ENCODE measurements at places on chromosomes 3 and 15. TPM values are rescaled to one million over a fixed set of nuclear protein-coding genes. Genes with fewer than 3 reads are reported as not detected.
A peak's percentile ranks its signal among the peaks of the same experiment; 100 is the strongest.

- H3K4me1 ChIP-seq: peaks cover 8% of the 10 kb centered on the region
- no peaks in the 10 kb centered on the region for H3K27me3 ChIP-seq
- no peaks in the 10 kb centered on the region for H3K36me3 ChIP-seq
- no peak overlapping the region for H3K4me3 ChIP-seq
Measured at GRCh38 chr3:51535146-51536019, 3.1 kb upstream of the RAD54L2 start.

DNA sequence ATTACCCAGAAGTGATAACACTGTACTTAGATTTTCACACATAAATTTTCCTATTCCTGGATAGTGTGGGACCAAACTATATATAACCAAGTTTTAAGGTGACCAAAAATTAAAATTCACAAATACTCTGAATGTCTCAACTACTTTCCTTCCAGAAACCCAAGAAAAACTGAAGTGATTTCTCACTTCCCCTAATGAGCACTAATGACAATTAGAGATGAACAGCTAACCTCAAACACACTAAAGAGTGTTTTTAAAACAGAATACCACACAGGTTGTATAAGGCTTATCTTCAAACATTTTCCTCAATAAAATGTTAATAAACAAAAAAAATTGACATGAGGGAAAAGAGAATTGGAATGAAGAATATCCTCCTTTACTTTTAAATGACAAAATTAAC is 188.2 kb downstream of the ZBTB20 start:
- H3K27ac ChIP-seq: no peak overlapping the region
- no peaks in the 10 kb centered on the region for H3K36me3 ChIP-seq
- peaks cover 11% of the 10 kb centered on the region for H3K4me1 ChIP-seq
- H3K4me3 ChIP-seq: no peak overlapping the region

GRCh38 chr15:80752204-80752603 is 27.0 kb upstream of the CEMIP start:
- no peak overlapping the region for H3K4me3 ChIP-seq
- no peak for DNase-seq
- H3K4me1 ChIP-seq: no peaks in the 10 kb centered on the region
- no peaks in the 10 kb centered on the region for H3K36me3 ChIP-seq
- no peak overlapping the region for H3K27ac ChIP-seq
- no peaks in the 10 kb centered on the region for H3K27me3 ChIP-seq

GRCh38 chr3:195226900-195227447 is 44.0 kb downstream of the XXYLT1 start:
- no peak overlapping the region for H3K27ac ChIP-seq
- H3K27me3 ChIP-seq: no peaks in the 10 kb centered on the region
- no peaks in the 10 kb centered on the region for H3K36me3 ChIP-seq
- peaks cover under 1% of the 10 kb centered on the region for H3K4me1 ChIP-seq
- H3K4me3 ChIP-seq: no peak overlapping the region
- peak; percentile 33 for DNase-seq

ASB14 gene
- total RNA-seq: not detected
